Gastrocnemius medialis (tissue), 4 donors: ENCODE measurements at places on chromosomes 11 and 22.
A peak's percentile ranks its signal among the peaks of the same experiment; 100 is the strongest.

DNA sequence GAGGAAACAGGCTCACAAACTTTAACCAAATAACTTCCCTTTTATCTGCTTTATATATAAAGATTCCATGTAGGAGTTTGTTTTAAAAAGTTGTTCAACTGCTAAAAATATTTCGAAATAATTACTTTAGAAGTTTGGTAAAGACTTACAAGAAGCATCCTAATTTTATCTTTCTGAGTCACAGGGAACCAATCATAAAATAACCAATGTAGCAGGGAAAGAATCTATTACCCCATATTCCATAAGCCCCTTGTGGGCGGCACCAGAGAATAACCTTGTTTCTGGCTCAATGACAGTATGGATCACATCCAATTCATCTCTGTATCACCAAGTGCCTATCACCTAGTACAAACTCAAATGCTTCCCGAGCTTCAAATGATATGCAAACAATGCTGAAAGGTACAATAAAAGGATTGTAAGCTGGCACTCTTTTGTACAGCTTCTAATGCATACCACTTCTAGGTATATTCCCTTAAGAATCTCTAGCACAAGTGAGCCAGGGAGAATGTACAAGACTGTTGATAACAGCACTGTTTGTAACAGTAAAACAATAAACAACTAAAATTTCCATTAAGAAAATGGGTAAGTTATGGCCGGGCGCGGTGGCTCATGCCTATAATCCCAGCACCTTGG, 158.4 kb downstream of the ATG16L2 start:
- no peak for DNase-seq

DNA sequence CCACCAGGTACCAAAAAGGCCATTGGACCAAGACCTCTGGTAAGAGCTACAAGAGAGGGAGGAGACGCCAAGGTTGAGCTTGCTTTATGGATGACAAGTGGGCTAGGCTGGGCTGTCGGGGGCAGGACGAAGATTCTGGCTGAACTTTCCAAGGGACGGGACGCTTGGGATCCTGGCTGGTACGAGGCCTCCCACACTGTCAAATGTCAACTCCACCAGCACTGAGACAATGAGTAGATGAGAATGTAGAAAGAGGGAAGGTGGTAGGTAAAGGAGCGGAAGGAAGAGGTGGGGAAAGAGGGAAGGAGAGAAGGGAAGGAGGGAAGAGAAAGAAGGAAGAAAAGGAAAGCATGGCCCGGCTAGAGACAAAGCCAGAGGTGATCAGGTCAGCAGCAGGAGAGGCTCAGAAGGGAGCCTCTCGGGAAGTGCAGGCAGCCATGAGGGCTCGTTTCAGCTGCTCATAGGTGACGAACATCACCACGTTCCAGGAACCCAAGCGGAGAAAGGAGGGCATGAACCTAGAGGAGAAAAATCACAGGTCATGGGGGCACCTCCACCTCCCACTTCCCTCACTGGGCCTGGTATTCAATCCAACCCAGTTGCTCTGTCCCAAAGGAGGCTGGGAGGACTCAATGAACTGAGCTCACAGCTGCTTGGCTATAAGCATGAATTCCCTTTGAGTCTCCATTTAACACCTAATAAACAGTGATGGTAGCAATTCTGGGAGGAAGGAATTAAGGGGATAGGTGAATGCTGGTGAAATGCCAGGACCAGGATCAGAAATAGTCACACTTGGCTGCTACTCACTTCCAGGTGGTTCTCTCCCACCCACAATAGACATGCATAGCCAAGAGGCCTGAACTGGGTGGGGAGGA, 7.8 kb downstream of the UCP2 start:
- no peak for DNase-seq

GRCh38 chr22:42459287-42460063, 27.3 kb upstream of the NFAM1 start:
- no peak for DNase-seq

- DNase-seq: no peak
Observed at GRCh38 chr11:128324051-128324481, 263.3 kb downstream of the ETS1 start.

DNA sequence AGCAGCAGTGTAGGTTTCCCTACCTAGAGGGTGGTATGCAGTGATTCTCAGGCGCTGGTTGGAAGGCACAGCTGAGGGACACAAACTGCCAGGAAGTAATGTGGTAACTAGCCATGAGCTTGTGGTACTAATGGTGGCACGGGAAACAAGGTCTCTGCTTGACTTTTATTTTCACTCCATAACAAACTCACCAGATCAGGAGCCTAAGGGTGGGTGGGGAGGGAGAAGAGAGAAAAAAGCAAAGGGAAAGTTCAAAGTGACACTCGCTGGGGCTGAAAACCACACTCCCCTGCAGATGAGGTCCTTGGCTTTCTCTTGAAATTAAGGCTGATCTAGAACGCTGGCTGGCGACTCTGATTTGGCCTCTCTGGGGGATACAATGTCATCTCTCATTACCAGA, 22.0 kb downstream of the TRAF6 start:
- no peak for DNase-seq

GRCh38 chr11:19934828-19935259, 222.2 kb downstream of the NAV2 start:
- DNase-seq: no peak

DNA sequence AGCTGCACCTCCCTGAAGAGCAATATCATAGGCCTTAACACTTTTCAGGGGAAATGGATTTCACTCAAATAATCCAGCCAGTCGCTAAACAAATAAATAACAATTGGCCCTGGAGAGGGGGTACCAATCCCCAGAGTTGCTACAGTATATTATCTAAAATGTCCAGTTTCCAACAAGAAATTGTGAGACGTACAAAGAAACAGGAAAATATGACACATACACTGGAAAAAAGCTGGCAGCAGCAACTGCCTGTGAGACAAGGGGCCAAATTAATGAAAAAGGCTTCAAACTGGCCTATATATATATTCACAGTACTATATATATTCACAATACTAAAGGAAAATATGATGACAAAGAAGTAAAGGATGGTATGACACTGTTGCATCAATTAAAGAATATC, 4.0 kb downstream of the NF2 start:
- DNase-seq: no peak

- DNase-seq: no peak
Observed at GRCh38 chr11:86885311-86885710, 69.9 kb downstream of the FZD4 start.

- DNase-seq: peak; percentile 46
Observed at GRCh38 chr11:112797648-112798293, 163.4 kb upstream of the NCAM1 start.

DNA sequence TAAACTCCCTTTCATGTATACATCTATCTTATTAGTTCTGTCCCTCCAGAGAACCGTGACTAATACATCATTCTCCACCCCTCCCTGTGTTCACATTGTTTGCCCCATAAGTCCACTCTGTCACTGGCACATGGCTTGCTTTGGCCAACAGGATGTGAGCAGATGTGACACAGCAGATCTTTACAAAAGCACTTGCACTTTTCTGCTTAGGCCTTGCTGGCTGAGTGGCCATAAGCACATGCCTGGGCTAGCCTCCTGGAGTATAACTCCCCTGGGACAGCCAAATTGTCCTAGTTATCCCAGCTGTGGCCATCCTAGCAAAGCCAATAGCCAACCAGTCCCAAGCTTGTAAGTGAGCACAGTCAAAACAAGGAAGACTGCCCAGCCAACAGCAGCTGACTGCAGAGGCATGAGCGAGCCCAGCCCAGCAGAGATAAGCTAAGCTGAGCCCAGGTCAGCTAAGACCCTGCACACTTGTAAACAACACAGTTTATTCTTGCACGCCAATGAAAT, 9.7 kb upstream of the RCN1 start:
- peak; percentile 12 for DNase-seq

DNA sequence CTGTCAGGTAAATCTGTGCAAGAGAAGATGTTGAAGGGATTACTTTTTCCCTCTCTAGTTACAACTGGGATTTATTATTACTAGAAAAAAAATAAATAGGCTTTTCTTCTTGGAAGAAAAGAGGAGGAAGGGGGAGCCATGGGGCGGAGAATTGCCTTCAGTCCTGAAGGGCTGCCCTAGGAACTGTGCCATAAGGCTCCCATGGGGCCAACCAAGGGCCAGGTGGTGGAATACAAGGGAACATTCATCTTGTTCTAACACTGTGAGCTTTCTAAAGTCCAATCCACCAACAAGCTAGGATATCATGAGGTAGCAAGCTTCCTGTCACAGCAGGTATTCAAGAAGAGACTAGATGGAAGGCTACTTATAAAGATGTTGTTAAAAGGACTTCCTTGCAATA, 24.8 kb upstream of the NRIP3 start:
- no peak for DNase-seq

- peak; percentile 78 for DNase-seq
Observed at GRCh38 chr22:39292561-39293074, 26.8 kb downstream of the RPL3 start.

DNA sequence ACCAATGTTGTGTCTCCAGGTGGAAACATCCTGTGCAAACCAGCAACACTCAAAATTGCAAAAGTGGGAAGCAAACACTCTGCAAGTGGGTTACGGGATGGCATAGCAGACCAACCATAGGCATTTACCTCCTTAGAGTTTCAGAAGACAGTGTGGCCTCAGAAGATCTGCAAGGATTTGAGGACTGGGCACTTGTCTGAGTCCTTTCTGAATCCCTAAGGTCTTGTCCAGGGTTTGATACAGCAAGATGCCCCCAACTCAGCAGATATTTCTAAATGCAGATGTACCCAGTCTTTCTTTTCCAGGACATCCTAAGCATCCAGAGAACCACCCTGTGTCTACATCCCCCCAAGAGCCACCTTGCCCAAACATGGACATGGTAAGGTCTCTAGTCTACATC, 51.7 kb upstream of the SHANK2 start:
- DNase-seq: no peak

DNA sequence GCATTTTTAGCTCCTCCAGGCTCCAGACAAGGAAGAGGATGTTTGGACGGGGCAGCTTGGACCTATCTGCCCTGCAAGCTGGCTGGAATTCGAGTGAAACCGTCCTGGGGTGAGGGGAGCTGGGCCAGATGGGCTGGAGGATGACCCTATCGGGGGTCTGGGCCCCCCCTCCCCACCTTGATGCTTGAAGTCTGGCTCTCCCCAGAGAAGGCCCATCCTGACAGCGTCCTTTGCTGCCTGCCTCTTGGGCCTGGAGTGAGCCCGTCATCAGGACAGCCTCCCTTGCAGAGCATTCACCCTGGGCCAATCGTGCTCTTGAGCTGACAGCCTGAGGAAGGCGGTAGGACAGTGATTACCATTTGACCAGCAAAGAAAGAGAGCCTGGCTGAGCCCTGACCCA, 5.3 kb upstream of the PDGFB start:
- DNase-seq: no peak

GRCh38 chr22:40189997-40190396, 12.3 kb downstream of the TNRC6B start:
- DNase-seq: no peak

DNA sequence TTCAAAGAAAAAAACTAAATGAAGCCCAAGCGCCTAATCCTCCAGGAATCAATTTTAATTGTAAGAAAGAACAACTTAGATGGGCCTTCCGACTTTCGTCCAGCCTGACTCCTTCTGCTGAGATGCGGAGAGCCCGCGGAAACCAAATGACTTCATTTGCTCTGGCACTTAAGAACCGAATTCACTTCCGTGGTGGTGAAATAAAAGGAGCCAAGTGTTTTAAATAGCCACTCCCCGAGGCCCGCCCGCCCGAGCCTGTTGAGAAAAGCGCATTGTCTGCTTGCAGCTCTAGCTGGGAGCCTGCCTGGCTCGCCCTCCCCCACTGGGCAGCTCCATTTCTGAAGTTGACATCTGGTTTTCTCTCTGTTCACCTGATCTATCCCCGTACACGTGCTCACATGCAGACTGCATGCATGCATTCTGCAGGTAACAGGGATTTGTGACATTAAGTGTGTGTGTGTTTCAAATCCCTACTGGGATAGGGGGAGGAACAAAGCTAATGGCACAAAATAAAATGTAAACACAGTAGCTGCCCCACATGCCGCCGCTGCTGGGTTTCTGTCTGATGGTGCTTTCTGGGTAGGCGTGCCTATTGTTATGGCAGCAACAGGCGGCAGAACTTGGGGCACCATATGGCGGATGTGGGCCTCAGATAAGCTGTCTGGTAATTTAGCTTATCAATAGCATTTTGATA, 6.2 kb downstream of the TEAD1 start:
- peak; percentile 90 for DNase-seq

DNA sequence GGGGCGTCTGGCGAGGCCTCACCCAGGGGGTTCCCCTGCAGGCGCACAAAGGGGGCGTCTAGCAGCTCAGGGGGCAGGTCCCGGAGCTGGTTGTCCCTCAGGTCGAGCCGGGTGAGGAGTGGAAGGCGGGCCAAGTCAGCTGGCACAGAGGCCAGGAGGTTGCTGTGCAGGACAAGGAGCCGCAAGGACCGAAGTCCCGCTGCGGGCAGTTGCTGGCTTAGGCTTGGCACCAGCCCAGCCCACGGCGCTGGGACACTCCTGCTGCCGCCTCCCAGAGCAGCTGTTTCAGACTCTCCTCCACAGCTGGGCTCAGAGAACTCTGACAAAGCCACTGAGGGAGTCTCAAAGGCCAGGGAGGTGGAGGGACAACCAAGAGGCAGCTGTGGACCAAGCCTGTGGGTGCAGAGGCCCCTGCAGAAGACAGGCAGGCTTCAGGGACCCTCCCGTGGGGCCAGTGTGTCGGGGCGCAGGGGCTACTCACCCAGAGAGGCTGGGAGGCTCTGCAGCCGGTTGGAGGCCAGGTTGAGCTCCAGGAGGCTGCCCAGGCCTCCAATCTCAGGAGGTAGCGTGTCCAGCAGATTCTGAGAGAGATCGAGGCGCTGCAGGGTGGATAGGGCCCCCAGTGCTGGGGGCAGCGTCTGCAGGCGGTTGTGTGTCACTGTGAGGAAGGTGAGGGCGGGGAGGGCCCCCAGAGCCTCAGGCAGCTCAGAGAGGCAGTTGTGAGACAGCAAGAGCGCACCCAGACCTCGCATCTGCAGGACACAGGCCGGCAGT, 2.2 kb downstream of the PIDD1 start:
- DNase-seq: no peak

DNA sequence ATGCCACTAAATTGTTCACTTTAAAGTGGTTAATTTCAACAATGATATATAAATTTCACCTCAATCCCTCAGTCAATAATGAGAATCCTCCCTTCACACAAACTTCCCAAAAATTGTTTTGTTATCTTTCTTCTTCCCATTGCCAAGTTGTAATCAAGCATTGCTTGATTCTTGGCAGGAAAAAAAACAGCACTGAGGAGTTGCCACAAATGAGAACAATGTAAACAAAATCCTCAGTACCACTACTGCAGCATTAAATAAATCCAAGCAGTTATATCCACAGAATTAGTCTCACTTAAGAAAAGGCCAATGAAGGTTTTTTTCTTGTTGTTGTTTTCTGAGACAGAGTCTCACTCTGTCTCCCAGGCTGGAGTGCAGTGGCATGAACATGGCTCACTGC, 38.2 kb downstream of the FAM168A start:
- DNase-seq: no peak

DNA sequence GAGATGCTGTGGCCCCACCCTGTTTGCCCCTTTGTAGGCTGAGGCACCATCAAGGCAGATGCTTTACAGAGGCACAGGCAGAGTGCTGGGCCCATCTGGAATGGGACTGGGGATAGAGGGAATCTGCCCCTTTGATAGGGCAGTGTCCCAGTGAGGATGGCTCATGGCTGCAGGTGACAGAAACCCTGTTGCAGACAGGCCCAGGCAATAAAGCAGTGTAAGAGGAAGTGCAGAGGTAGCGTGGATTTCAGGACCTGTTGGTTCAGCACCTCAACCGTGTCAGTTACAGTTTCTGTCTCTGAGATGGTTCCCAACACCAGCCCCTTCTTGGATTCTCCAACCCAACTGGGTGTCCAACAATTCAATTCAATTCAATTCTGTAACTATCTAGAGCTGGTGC, 25.1 kb downstream of the PRDM11 start:
- no peak for DNase-seq

GRCh38 chr11:117903505-117904382, 25.5 kb downstream of the TMPRSS13 start:
- DNase-seq: no peak
